T-cell (primary cell): ENCODE measurements at places on chromosomes 4 and X. TPM values are rescaled to one million over a fixed set of nuclear protein-coding genes. Genes with fewer than 3 reads are reported as not detected.

DNA sequence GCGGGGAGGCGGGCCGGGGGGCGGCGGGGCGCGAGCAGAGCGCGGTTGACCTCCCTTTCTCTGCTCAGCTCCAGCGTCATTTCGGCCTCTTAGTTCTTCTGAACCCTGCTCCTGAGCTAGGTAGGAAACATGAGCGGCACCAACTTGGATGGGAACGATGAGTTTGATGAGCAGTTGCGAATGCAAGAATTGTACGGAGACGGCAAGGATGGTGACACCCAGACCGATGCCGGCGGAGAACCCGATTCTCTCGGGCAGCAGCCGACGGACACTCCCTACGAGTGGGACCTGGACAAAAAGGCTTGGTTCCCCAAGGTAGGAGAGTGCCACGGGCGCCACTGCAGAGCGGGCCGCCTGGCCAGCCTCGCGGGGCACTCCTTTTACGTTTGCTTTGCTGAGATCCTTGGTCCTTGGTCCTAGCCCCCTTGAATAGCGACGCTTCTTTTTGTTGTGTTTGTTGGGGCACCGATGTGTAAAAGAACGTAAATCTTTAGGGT lies at the start of gene HTATSF1:
Gene HTATSF1, plus strand, starts transcription at position 37 of the 497 bp plus-strand sequence. Its CDS starts 93 bp downstream, at position 130.
- no peak for DNase-seq
- H3K27me3 ChIP-seq = no peaks in the 10 kb centered on the region
- peaks cover 2% of the 10 kb centered on the region for H3K4me1 ChIP-seq
- H3K27ac ChIP-seq = peak within 1 kb of the TSS; percentile 91
- no peaks in the 10 kb centered on the region for H3K36me3 ChIP-seq
- peak within 1 kb of the TSS; percentile 83 for H3K4me3 ChIP-seq

Gene DMD
- 1.6 TPM for total RNA-seq

Gene ADH7
- total RNA-seq = not detected

DNA sequence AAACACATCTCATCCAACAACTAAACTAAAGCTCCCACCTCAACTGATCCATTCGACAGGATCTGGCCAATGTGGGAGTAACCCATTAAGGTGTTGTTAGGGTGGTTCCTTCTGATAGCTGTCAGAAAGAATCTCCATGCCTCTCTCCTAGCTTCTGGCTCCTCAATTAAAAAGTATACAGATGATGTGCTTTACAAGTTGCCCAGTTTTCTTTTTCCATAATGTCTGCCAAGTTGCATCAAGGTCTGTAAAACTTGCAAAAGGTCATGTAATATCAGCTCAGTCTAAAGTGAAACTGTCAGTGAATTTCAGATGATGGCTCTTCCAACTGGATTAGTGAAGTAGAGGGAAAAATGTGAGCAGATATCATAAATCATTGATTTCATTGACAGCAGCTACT lies 191.8 kb downstream of the RAB28 start:
- DNase-seq = no peak
- no peak overlapping the region for H3K27ac ChIP-seq
- H3K36me3 ChIP-seq = no peaks in the 10 kb centered on the region
- H3K4me3 ChIP-seq = no peak overlapping the region
- H3K4me1 ChIP-seq = no peaks in the 10 kb centered on the region
- no peaks in the 10 kb centered on the region for H3K27me3 ChIP-seq

GRCh38 chrX:80331285-80331684 lies 89.0 kb upstream of the TENT5D start:
- DNase-seq = no peak
- no peak overlapping the region for H3K4me3 ChIP-seq
- no peaks in the 10 kb centered on the region for H3K27me3 ChIP-seq

DNA sequence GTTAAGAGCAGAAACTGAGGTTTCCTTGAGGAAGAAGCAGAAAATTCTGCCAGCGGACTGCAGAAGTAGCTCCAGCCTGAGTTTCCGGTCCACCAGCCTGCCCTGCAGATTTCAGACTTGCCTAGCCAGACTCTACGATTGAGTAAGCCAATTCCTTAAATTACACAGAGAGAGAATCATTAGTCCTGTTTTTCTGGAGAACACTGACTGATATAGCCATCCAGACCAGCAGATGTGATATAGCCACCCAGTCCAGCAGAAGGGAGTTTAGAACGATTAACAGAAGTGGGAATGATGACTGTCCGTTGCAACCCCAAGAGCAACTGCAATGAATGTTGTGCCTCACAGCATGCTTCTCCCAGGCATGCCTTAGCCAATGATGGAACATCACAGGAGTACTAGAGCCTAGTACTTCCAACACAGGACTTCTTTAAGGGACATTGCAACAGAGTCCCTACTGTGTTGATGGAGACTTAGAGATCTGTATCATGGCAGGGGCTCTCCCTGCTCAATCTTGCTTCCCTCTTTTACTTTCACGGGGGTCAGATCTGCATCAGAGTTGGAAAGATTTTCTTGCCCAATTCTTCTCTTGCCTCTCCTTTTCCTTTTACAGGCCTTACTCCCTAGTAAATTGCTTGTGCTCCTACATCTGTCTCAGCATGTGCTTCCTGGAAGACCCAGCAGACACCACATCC lies 264.6 kb upstream of the CLNK start:
- H3K27ac ChIP-seq = no peak overlapping the region
- no peaks in the 10 kb centered on the region for H3K27me3 ChIP-seq
- no peak overlapping the region for H3K4me3 ChIP-seq

Gene BRS3
- not detected for total RNA-seq

- H3K36me3 ChIP-seq = no peaks in the 10 kb centered on the region
- no peak overlapping the region for H3K4me3 ChIP-seq
- no peaks in the 10 kb centered on the region for H3K27me3 ChIP-seq
- no peaks in the 10 kb centered on the region for H3K4me1 ChIP-seq
Measured at GRCh38 chr4:180581061-180581460, 1662.1 kb upstream of the TENM3 start.

- H3K4me3 ChIP-seq = no peak overlapping the region
- H3K27ac ChIP-seq = no peak overlapping the region
- H3K4me1 ChIP-seq = no peaks in the 10 kb centered on the region
- H3K27me3 ChIP-seq = no peaks in the 10 kb centered on the region
- no peak for DNase-seq
Measured at GRCh38 chr4:72484981-72485380, 84.0 kb downstream of the ADAMTS3 start.

DNA sequence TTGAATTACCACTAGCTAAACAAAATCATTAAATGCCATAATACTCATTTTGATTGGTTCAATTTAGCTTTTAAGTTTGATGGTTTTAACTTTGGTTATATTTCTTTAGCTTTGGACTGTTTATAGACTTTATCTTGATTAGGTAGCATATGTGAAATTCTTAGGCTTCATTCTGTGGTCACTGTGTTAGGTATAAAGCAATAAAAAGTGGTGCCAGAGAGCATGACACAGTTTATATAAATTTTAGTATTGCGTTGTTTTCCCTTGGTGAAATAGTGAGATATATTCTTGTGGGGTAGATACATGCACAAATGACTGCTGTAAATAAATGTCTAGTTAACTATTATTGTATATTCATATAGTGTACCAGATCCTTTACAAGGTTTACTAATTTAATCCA lies 474.2 kb upstream of the GRID2 start:
- no peaks in the 10 kb centered on the region for H3K4me1 ChIP-seq
- no peak overlapping the region for H3K4me3 ChIP-seq
- DNase-seq = no peak
- no peaks in the 10 kb centered on the region for H3K36me3 ChIP-seq
- no peak overlapping the region for H3K27ac ChIP-seq

Gene FHL1
- 14.1 TPM for total RNA-seq

Gene MAGEA11
- not detected for total RNA-seq

GRCh38 chr4:151147000-151147399 lies 47.6 kb downstream of the RPS3A start:
- H3K27me3 ChIP-seq = no peaks in the 10 kb centered on the region
- no peak overlapping the region for H3K27ac ChIP-seq
- DNase-seq = no peak
- H3K4me1 ChIP-seq = no peaks in the 10 kb centered on the region
- H3K4me3 ChIP-seq = no peak overlapping the region
- no peaks in the 10 kb centered on the region for H3K36me3 ChIP-seq

Gene NPY5R
- total RNA-seq = not detected

DNA sequence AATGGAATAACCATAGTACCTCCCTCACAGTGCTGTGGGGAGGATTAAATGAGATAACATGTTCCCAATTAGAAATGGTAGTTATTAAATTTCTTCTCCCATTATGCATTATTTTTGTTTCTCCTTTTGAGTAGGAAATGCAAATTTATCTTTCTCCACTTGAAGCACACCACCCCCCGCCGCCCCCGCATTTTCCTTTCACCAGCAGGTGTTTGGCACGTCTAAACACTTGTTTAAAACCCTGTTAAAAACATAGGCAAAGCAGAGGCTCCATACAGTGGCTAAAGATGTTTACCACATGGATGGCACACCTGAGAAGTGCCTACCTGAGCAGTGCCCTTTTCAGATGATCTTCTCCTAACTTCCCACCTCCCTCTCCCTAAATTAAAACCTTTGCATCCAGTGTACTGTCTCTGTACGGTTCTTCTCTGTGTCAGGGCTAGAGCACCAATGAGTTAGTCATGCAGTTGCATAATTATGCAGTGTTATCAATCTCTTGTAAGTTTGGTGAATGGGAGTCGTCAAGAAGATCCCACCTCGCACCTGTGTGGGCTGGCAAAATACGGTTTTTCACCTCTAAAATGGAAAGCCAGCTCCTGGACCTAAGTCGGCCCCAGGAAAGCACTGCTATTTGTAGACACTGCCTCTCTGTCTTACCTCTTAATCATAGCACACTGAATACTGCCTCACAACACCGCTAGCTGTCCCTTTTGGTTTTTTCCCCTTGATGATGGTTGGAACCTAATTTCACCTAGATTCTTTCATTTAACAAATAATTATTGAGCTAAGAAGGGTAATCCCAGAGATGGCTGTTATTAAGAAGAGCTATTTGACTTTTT lies 122.0 kb downstream of the CT47B1 start:
- no peaks in the 10 kb centered on the region for H3K27me3 ChIP-seq
- H3K36me3 ChIP-seq = no peaks in the 10 kb centered on the region

- no peaks in the 10 kb centered on the region for H3K4me1 ChIP-seq
- no peak overlapping the region for H3K27ac ChIP-seq
- no peaks in the 10 kb centered on the region for H3K27me3 ChIP-seq
- no peak for DNase-seq
- no peak overlapping the region for H3K4me3 ChIP-seq
Measured at GRCh38 chr4:66640233-66640990, 904.9 kb downstream of the CENPC start.
